Left renal pelvis (tissue), 4 donors: ENCODE measurements at places on chromosomes 6 and 20.

GRCh38 chr6:123805921-123806320, 2.3 kb downstream of the NKAIN2 start:
- no peak for DNase-seq

DNA sequence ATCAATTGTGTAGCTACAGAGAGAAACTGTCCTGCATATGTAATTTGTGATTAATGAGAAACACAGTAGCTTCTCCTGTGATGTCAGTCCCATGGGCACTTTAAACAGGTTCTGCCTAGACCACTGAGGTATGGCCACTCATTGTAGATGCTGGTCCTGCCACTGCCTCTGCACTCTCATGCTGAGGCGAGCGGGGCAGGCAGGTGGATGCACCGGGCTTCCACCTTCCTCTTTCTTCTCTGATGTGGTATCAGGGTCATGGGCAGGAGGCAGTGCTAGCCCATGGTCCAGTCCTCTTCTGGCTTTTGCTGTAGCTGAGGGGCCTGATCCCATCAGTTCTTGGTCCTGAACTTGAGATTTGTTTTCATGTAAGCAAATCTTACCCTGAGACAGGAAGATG, 58.7 kb downstream of the ADGB start:
- no peak for DNase-seq

- no peak for DNase-seq
Observed at GRCh38 chr20:59325142-59325523, 24.7 kb downstream of the EDN3 start.

GRCh38 chr6:170243386-170243785, 47.5 kb downstream of the DLL1 start:
- no peak for DNase-seq

GRCh38 chr20:3739054-3739925, 6.8 kb downstream of the HSPA12B start:
- DNase-seq, result no peak

DNA sequence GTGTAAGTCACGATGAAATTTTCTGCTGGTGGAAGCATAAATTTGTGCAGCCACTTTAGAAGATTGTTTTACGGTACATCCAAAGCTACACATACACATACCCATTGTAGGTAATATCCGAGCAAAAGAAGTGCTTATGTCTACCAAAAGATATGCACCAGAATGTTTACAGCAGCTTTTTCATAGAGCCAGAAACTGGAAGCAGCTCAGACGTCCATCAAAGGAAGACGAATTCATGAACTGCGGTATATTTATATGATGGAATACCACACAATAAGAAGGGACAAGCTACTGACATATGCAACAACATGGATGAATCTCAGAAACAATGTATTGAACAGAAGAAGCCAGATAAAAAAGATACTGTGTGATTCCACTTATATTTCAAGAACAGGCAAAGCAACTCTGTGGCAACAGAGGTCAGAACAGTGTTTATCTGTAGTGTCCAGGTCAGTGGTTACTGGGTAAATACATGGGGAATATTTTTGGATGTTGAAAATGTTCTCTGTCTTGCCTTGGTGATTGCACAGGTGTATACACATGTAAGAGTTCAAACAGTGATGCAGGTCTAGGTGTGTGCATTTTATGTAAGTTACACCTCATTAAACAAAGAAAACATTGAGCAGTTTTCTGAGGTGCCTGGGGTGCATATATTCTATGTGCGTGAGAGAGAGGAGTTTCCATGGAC, 51.9 kb upstream of the EXOC2 start:
- no peak for DNase-seq

DNA sequence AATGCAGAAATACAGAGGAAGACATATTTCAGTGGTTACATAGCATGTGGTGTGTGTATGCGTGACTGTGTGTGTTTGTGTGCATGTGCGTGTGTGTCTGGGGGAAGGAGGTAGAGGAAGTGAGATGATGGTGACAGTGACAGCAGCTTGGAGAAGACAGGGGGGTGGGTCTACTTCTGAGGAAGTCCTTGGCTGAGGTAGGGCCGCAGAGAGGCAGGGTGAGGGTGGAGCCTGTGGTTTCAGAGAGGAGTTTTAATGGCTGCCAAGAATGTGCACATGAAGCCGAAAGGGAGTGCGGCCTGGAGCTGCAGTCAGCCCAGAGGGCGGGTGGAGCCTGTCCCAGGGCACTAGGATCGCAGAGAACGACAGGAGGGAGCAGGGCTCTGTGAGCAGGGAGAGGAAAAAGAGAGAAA, 22.7 kb upstream of the RNF24 start:
- no peak for DNase-seq

DNA sequence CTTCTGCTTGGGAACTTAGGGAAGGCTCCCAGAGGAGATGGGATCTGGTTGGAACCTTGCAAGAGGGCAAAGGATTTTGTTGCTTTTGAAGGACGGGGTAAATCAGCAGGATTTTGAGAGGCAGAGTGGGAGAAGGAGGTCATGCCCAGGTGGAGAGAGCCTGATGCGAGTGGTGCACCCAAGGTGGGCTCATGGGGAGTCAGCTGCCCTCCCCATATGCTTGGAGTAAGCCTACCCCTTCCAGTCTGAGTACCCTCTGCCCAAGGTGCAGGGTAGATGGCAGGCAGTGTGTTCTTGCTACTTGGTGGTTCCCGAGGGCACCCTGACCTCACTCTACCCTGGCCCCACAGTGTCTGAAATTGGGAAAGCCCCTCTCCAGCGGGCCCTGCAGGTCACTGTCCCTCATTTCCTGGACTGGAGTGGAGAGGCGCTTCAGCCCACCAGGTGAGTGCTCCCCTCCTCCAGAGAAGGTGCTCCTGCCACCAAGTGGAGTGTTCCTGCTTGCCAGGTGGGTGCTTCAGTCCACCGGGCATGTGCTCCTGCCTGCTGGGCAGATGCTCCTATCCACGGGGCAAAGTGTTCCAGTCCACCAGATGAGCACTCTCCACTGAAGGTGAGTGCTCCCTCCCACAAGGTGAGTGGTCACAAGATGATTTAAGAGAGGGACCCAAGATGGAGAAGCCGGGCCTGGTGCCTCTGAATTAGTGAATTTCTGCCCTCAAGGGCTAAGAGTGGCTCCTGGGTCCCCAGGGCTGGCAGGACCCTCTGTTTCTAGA, 3.4 kb downstream of the BPIFB2 start:
- DNase-seq, result no peak

DNA sequence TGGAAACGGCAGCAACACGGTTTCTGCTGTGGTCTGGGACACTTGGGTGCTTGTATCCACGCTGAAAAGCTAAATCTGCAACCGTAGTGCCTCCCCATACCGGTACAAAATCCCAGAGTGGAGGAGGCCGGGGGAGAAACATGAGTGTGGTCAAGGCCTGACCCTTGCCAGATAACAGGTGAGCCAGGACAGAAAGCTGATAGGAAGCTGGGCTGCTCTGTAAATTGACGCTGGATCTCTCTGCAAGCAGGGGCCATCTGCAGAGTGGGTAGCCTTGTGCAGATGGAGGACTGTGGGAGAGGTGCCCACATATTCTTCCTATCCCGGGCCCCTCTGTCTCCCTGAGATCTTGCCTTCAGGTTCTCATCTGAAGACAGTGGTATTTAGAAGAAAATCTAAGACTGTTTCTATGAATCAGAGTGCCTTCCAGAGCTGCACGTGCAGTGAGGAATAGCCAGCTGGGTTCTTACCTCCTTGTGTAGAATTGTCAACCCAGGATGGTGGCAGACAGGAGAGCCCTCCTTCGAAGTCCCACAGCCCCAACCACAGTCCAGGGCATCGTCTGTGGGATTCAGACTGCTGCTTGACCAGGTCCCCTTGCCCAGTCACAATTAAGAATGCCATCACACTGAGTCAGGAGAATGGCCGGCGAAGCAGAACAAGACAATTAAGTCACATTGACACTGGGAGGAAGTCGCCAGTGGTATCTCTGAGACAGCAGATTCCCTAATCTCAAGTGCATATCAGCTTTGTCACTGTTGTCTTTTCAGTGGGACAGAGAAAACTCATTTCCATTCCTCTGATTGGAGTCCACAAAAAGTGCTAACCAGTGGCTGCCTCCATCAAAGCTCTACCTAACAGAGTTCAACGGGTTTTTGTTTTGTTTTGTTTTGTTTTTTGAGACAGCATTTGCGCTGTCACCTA, 100.0 kb upstream of the RIPOR2 start:
- DNase-seq, result no peak

DNA sequence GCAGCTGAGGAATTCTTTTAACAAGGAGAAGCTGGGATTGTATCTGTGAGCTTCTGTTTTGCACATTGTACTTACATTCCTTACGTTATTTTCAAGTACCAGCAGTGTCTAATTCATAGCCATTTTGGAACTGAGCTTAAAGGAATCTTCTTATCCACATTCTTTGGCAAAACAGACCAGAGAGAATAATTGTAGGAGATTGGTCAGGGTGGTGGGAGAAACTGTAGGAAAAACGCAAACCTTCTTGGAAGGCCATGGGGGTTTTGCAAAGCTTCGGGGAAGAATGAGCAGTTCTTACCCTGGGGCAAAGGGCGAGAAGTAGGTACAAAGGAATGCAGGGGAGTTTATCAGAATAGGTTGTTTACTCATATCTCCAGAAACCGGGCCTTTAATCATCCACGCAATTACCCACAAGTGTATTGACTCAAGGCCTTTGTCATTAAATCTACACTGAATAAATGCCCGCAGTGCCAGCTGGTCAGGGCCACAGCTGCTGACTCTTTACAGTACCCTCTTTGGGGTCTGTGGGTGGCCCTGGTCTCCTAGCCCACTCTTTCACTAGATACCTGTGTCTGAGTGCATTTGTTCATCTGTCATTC, 39.6 kb upstream of the SPTLC3 start:
- no peak for DNase-seq

GRCh38 chr6:12947967-12948366, 231.4 kb downstream of the PHACTR1 start:
- no peak for DNase-seq

GRCh38 chr6:36769676-36770499, 69.4 kb downstream of the CPNE5 start:
- DNase-seq, result no peak

GRCh38 chr6:15194453-15194852, 51.4 kb upstream of the JARID2 start:
- no peak for DNase-seq

- DNase-seq, result no peak
Observed at GRCh38 chr20:1848373-1848772, 46.8 kb upstream of the SIRPA start.

DNA sequence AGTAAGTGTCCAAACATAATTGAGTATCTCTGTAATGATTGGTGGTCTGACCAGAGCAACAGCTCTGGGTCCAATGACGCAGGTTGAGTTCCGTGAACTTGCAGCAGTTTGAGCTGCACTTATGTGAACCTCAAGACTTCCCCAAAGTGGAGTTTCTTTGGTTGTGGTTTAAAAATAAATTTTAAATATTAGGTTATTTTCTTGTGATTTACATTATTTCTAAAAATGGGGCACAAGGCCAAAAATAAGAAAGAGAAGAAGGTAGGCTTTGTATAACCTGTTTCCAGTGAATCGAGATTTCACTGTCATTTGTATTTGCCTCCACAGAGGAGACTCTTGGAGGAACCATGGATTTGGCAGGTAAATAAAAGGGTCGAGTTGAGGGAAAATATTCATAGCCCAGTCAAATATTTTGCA, 166.4 kb upstream of the ZNF217 start:
- no peak for DNase-seq

DNA sequence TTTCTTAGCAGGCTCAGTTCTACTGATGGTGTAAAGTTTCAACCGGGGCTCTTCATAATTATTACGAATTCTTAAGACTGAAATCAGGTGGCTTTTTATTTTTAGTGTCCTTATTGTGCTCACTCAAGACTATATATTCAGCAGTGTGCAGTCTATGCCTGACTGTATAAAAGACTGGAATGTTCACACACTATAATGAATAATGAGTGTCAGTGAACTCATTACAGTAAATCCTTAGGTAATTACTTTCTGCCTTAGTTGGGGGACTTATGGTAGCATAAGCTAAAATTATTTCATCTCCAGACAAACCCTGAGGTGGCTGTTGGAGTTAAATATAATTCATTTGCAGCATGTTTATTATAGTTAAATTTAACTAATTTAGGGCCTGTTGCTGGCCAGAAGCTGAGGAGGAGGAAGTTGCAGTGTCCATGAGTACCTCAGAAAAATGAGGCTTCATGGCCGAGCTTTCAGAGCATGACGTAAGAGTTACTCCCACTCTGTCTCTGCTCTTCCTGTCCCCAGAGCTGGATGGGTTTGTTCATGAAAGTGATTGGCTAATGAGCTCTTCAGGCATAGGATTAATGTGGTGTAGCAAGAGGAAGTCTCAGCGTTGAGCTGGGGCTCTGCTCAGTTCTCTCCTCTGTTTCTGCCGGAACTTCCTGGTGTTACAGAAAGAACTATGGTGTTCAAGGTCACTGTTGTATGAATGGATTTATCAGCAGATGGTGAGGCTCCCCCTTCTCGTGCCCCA, 335.7 kb downstream of the NRN1 start:
- no peak for DNase-seq
